ENCODE measurements at places on chromosomes 12 and 14.

GRCh38 chr14:50608302-50608851, 48.4 kb downstream of the ATL1 start:
- DNase-seq = no peak

GRCh38 chr14:57943541-57943940, 77.6 kb upstream of the SLC35F4 start:
- DNase-seq = no peak

DNA sequence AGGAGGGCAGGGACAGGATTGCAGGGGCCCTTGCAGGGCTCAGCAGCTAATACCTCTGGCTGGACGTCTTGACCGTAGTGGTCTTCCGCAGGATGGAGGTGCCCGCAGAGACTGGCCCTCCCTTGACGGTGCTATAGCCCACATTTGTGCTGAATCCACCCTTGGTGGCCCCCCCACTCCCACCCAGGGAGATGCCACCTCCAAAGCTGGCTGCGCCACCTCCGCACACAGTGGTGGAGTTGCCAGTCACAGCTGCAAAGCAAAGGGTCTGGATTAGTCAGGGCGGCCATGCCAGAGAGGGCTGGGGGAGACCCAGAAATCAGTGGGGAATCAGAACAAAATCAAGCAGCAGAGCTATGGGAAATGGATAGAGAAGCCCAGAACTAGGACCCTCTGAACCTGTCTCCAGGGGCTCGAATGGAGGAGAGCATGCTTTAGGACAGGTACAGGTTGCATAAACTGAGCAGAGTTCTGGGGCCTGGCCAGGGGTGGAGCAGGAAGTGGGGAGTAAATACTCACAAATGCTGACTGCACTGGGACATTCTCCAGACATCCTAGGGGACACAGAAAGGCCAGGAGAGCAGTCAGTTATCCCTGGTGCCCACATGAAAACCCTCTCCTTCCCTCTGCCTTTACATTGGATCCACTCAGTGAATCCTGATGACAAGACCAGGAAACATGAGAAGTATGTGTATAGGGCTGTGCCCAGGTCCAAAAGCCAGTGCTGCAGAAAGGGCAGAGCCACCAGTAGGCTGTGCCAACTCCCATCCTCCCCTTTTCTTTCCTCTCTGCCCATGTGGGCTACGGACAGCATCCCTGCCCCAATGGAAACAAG, 8.1 kb upstream of the KRT4 start:
- DNase-seq = no peak

DNA sequence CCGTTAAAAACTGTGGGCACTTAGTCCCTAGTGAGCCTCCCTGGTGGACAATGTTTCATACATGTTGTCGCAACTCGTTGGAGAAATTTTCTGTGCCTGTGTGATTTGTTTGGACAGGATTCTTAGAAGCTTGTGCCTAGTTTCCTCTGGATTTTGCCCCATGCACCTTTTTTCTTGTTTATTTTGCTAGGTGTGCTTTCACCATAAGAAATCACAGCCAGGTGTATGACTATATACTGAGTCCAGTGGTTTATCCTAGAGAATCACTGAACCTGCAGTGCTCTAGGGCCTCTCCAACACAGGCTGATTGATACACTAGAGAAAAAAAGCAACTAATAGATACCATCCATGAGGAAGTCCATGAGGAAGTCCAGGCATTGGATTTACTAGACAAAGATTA, 33.1 kb upstream of the OASL start:
- no peak for DNase-seq

Data from NCI-H526 treated with DMSO at 0.1 percent for 48 hours (cell line).